HAP-1 (cell line): ENCODE measurements at places on chromosomes 7 and 10.

DNA sequence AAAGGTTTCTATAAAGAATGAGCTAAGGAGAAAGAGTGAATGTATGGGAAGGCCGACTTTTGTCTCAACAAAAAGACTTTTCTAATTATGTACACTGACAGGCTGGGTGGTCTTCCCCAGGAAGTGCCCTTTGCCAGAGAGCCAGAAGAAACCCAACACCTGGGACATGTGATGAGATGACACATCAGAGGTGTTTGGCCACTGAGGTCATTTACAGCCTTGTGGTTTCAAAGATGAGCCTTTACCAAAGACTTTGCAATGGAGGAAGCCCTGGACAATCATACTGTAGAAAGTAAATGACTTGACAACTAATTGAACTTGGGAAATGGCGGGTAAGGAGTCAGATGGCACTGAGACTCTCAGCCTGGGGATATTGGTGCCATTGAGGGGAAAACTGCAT lies 3.4 kb upstream of the NRG3 start:
- DNase-seq: no peak

DNA sequence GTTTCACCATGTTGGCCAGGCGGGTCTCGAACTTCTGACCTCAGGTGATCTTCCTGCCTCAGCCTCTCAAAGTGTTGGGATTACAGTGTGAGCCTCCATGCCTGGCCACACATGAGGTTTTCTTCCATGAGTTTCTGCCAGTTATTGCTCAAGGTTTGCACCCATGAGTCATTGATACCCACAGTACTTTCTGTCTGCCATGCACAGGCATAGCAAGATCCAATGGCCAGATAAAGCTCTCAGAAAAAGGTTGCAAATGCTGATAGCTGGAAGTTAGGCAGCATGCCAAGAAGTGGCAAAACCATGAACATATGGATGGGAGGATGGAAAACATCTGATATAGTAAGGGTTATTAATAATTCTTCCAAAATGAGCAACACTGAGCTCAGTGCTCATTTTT lies 298.7 kb upstream of the NRG3 start:
- DNase-seq: no peak

DNA sequence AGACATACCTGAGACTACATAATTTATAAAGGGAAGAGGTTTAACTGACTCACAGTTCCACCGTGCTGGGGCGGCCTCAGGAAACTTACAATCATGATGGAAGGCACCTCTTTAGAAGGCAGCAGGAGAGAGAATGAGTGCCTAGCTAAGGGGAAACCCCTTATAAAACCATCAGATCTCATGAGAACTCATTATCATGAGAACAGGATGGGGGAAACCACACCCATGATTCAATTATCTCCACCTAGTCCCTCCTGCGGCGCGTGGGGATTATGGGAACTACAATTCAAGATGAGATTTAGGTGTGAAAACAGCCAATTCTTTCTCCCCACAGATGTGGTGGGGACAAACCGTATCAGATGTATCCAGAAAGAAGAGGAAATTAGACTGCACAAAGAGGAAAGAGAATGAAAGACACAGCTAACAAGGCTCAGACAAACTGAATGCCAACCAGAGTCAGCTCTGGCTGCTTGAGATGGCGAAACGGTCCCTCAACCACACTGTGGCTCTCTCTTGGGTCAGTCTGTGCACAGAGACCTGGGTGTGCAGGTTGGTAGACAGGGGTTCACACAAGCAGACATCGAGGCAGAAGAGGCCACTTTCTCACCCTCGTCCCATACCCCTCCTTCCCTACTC lies 375.6 kb downstream of the SFMBT2 start:
- no peak for DNase-seq

DNA sequence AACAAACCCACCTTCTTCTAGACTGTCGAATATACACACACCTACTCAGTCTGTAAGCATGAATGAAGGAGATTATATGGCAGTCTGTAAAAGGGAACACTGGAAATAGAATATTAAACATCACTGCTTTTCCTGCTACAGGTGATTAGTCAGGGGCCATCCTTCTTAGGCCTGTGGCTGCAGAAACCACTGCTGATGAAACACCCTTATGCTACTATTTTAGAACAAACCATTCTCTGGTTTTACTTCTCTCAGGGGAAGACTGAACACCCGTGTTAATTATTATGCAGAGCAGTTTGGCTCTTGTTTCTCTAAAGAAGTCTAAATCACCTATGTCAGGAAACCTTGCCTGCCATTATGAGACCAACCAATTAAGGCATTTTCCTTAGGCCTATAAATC lies 351.1 kb upstream of the KLF6 start:
- DNase-seq: no peak

- DNase-seq: no peak
Measured at GRCh38 chr10:77669892-77670291, 32.3 kb upstream of the KCNMA1 start.

DNA sequence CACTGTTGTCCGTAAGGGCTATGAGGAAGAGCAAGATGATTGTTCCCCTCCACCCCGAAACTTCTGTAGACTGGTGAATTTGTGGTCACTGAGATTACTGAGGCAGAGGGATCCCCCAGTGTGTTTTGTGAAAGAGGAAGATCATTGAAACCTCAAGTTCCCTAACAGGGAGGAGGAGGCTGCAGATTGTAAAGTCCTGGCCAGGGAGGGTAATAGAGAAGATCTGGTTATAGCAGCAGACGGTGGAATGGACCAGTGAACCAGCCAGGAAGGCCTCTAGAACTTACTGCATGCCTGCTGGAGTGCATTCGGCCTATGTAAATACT lies 31.1 kb downstream of the LMTK2 start:
- no peak for DNase-seq

GRCh38 chr7:94050046-94050445 lies 45.9 kb upstream of the BET1 start:
- DNase-seq: no peak

DNA sequence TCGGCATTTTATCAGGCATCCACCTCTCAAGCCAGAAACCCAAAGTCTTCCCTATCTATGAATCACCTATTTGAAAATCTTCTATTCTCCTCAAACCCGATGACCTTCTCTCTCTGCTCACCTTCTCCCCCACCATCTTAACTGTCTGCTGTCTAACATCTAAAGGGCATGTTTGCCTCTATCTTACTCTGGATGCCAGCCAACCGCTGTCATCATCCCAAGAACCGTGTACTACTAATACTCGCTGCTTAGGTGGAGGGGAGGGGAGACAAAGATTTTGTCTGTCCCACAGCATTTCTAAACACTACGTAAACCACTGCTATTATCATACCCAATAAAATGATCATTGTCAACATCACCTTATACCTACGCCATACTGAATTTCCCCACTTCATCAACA lies 29.5 kb downstream of the PAXIP1 start:
- DNase-seq: no peak

DNA sequence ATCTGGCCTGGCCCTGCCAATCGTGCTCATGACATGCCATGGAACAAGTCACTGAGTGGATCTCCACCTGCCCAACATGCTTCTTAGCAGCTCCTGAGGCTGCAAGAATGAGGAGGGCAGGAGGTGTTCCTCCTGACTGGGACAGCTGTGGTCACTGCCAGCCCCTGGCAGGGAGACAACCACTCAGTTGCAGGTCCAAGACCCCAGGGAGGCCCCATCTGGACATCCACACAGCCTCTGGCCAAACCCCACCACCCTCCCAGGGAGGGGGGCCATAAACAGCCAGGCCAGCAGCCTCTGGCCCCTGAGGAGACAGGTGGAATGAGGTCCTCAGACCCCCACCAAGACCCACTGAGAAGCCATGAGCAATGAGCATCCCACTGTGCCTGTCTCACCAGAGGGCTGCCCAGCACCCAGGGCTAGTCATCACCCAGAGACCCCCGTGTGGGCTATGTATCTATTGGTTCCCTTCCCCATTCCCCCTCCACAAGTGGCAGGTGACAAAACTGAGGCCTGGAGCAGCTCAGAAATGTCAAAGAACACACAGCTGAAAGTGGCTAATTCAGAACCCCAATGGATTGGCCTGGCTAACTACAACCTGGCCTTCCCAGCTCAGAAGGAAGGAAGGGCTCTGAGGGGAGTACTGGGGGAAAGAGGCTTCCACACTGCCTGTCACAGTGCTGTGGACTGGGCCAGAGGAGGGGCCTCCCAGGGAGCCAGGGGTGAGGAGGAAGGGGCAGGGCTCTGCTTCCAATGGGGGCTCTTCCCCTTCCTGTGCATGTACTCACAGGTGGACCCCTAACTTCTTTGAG lies 3.0 kb downstream of the GPRIN2 start:
- no peak for DNase-seq

DNA sequence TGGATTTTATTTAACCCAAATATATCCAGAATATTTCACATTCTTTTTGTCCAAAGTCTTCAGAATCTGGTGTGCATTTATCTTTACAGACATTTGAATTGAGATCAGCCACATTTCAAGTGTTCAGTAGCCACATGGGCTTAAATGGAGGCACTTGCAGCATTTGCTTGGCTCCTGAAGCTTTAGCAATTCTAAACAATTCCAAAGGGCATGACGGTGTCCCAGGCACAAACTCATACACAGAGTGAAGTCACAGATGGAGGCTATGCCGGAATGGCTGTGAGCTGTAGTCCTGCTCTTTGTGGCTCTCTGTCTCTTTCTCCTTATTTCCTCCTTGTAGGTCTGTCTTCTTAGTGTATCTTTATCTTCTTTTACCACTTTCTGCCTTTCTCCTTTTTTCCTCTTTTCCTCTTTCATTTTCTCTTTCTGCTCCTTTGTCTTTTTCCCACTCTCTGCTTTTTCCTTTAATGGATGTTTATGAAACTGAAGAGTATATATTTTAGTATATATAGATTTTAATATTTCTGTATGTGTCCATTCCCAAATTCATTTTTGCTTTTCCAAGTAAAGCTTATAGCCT lies 7.7 kb downstream of the AGBL3 start:
- DNase-seq: no peak

GRCh38 chr7:12712236-12712635 lies 24.8 kb downstream of the ARL4A start:
- DNase-seq: no peak

DNA sequence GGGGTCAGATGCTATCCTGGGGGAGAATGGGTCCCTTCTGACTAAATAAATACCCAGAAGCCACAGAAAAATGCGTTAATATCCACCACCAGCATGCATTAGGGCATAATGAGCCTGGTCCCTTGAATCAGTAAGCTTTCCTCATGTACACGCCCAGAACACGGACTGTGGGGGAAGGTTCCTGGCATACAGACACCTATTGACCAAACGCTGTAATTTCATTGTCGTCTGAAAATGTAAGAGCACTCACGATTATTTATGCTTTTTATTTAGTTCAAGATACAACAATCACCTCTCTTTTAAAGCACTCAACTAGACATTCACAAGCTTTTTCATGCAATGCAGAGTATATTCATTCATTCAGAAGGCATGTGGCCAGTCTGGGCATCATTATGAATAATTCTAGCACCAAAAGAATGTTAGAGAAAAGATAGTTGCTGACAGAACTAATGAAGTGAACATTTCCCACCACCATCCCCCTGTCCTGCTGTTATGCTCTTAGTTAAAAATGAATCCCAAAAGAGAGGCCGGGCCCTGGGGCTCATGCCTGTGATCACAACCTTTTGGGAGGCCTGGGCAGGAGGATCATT lies 101.0 kb downstream of the SVIL start:
- peak; percentile 67 for DNase-seq

DNA sequence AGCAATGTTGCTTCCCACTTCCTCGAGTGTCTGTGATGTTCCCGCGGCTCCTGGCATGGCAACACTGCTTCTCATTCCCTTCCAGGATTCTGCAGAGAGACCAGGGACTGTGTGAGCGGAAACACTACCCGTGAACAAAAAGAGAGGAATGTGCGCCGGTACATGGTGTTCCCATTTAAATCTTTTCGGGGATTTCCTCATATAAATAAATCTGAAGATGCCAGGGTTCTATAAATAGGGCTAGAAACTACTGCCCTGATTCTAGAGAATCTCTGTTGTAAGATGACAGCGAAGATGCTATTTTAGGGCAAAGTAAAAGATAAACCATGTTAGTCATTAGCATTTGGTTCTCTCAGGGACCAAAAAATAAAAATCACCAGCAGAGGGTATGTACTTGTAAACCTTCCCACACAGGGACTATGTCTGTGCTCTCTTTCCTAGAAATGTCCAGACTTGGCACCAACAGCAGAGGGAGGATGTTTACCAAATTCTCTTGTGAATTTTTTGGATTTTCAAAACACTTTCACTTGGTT lies 92.2 kb upstream of the DDC start:
- DNase-seq: no peak

- no peak for DNase-seq
Measured at GRCh38 chr7:32092346-32092745, 22.1 kb upstream of the PDE1C start.

DNA sequence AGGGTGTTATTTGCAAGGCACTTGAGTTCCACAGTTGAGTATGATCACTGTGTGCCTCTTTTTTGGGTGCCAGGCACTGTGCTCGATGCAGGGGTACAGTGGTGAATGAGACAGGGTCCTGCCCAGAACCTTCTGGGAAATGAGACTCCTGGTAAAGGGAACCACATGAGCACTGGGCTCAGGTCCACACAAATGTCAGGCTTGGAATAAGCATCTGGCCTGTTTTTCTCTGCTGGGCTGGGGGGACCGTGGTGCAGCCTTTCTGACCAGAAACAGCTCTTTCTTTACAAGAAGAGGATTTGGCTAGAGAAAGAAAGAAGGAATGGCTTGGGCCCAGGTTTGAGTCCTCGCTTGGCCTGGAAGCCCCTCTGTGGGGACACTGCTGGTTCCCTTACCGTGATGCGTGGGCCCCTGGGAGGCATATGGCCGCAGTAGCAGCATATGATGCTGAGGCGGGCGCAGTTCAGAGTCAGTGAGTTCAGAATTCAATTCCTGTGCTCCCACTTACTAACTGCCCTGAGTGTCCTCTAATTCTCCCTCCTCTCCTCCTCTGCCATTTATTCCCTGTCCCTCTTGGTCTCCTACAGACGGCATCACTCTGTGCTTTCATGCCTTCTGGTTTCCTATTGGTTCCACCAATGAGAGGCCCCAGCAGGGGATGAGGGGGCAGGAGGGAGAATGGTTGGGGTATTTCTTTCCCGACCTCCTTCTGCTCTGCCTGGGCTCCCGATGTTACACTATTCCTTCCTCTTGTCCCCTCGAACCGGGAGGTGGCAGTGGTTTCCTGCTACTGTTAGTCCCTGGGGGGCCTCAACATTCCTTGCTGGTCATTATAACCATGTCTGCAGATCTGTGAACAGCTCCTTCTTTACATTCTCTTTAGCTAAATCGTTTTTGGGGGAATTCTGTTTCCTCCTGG lies 9.6 kb upstream of the KCP start:
- no peak for DNase-seq

DNA sequence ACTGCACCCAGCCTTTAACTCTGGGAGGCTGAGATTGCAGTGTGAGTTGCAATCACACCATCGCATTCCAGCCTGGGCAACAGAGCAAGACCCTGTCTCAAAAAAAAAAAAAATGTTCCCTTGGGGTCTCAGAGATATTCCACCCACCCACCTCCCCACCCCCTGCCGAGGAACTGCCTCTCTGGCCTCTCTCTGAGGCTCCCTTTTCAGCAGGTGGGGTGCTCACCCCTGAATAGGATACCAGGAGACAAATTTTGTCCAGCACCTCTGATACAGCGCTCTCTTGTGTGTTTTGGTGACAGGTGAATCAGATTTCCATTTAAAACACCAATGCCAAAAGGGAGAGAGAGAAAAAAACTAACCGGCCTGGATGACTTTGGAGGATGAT lies 92.6 kb upstream of the KIF5B start:
- DNase-seq: no peak

- no peak for DNase-seq
Measured at GRCh38 chr10:75662715-75663114, 231.3 kb downstream of the LRMDA start.
